ENCODE measurements at places on chromosomes 16 and 17.

- DNase-seq = no peak
These were observed 118.3 kb downstream of the RAB11FIP4 start for GRCh38 chr17:31509805-31510177.

DNA sequence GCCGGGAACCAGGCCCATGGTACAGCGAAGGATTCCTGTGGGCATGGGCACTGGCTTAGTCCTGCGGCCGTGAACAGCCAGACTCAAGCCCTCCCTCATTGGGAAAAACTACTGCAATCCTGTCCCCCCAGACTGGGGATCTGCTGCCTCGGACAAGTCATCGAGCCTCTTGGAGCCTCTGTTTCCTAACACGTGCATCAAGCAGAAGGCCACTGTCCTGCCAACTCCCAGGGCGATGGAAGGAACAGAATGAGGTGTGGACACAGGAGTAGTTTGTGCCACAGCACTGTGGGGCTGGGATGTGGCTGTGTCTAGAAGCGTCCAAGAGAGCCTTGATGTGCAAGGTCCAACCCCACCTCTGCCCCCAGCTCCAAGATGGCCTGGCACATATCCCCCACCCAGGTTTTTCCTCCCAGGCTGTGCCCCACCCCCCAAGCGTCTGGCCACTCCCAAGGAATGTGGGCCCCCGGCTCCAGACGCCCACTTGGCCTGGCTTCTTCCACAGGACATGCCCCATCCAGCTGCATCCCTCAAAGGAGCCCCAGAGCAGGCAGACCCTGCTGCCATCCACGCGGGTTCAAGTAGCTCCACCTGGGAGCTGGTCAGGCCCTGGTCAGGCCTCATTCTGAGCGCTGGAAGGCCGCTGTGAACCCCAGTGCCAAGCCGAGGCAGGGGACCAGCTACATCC lies 3.4 kb downstream of the CAMKK1 start:
- no peak for DNase-seq

GRCh38 chr16:83648347-83648746 lies 159.4 kb upstream of the HSBP1 start:
- DNase-seq = no peak

GRCh38 chr17:37483311-37484039 lies 6.2 kb upstream of the DUSP14 start:
- no peak for DNase-seq

DNA sequence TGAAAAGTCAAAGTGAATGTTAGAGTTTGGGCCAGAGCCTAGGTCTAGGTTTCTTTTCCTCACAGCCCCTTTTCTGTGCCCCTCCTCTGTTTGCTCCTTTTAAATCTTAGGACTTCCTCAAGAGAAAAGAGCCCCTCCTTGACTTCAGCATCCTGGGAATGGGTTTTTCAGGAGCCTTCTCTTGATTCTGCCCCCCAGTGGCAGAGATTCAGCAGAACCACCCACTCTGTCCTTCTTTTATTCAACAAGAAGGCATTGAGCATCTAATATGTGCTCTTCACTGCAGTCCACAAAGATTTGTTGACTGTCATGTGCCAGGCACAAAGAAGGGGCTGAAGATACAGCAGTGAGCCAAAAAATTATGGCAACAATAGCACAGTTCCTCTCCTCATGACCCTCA lies 270.8 kb upstream of the CDH5 start:
- no peak for DNase-seq

DNA sequence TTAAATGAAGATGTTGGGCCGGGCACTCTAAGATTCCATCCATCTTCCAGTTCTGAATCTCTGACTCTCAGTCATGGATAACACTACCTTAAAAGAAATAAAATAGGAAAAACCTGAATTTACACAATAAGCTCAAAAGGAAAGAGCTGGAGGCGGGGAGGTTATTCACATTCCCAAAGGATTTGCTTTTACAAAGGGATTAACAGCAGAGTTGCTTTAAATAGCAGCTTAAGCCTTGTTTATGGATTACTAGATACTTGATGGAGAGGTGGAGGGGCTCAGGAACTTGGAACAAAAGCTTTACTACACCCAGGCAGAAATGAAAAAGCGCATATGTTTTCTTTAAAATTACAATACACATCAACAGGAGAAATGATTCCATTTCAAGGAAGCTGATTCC lies 84.5 kb downstream of the XYLT1 start:
- DNase-seq = no peak

GRCh38 chr17:40343219-40344119 lies 21.1 kb downstream of the GJD3 start:
- no peak for DNase-seq

DNA sequence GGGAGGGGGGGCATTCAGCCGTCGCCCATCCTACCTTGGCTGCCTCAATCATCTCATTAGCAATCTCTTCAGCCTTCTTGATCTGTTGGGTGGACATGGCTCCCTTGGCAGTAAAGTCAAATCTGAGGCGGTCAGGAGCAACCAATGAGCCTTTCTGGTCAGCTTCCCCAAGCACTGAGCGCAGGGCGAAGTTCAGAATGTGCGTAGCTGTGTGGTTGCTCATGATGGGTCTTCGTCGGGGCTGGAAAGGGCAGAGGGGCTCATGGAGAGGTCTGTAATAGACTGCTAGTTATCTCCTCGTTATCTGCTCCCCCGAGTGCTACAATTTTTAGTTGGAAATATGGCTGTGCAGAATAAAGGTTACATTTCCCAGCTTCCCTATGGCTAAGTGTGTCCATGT lies 7.2 kb upstream of the EXOSC6 start:
- DNase-seq = no peak

DNA sequence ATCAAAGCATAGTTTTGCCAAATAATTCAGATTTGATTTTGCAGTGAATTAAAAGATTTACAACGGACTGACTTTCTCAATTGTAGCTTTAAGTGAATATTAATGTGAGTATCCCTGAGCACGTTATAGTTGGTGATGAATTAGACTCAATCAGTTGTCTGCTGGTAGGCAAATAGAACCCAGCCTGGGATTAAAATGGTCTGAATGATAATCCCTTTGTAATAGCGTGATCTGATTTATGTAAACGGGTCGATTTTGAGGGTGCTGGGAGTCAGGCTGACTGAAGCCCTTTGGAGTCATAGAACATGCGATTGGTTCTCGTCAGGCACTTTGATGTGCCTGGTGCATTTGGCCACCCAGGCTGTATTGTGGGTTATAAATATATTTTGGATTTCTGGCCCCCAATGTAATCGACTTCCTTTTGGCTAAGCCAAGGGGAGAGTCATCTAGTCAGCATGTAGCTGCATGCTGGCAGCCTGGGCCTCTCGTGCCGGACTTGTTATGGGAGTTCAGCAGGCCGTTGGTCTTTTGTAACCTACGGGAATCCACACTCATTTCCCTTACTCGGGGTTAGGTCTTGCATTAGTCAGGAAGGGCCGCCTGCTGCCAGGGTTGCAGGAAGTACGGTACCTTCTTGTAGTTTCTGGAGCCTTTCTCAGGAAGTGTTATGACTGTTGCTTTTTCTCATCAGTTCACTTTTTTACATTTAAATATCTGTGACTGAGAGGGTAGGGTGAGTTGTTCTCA lies 5.4 kb downstream of the PGS1 start:
- no peak for DNase-seq

- DNase-seq = no peak
These were observed 23.4 kb downstream of the MYH8 start for GRCh38 chr17:10398352-10398751.

GRCh38 chr17:17204635-17205231 lies 1.4 kb downstream of the PLD6 start:
- DNase-seq = no peak

GRCh38 chr17:12637015-12637414 lies 28.7 kb upstream of the MYOCD start:
- DNase-seq = no peak

DNA sequence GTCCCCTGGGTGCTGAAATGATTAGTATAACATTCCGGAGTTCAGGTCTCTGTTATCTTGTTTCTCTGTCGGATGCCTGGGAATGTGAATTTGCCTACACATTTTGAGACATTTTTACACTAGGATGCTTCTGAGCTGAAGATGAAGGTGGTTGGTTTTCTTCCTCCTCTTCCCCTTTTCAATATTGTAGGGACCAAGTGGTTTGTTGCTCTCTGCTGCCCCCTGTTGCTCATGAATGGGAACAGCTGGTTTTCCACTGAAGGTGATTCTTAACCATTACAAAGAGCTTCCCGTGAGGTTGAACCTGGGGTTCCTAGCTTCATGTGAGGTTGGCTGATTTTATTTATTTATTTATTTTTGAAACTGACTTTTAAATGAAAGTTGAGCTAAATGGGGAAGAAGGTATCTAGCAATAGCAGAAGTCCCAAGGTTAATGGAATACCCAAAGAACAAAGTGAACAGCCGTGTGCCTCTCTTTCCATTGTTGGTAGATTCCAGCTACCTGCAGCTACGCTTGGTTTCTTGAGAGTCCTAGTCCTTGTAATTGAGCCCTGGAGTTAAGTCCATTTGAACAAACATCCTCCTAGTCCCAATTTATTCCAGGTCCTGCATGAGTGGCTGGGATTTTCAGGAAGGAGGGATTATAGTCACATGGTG lies 983.9 kb upstream of the EEF2KMT start:
- peak; percentile 57 for DNase-seq
